ENCODE measurements at places on chromosomes 5 and 9.

DNA sequence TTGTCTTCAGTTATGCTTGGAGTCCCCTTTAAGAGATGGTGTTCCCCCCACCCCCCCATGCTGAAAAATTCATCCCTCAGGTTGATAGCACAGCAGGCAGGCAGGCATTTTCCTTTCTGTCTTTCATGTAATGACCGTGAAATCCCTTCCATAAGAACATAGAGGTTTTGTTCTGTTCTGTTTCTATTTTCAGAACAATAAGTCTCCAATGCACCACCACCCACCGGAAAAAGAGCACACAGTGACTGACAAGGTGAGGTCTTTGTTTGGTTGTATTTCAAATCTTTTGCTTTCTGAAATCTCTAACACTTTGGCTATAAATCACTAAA is 52.4 kb downstream of the DMRT2 start:
- no peak for DNase-seq

- no peak for DNase-seq
Measured at GRCh38 chr5:75185763-75186162, 50.9 kb downstream of the ANKRD31 start.

DNA sequence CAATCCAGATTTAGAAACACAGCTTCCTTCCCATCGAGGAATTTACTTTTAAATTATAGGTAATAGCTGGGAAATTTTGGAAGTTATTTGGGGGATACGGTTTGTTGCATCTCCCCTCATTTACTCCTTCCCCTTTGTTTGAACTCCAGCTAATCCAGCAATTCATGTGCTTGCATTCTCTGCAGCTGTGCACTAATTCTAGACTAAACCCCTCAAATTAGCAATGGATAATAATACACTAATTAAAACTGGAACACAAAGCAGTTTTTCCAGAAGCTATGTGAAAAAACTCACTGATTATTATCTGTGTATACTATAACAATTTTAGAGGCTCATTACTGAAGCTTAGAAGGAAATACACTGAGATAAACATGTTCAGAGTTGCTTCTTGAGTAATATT is 751.2 kb upstream of the ZNF608 start:
- no peak for DNase-seq

- no peak for DNase-seq
Measured at GRCh38 chr5:150265870-150266383, 23.6 kb downstream of the CAMK2A start.

DNA sequence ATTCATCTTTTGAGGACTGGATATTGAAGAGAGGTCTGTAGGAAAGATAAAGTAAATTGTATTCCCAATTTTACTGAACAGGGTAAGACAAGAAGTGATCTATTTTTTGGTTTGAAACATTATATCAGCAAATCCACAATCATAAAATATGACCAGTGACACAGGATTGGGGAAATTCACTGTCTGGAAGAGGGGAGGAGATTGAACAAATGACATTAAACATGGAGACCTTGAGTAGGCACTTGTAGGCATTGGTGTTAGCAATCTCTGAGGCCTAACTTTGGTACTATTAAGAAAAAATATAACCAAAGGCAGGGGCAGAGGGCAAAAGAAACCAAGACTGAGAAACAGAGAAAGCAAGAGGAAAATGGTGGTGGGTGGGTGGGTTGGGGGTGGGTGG is 132.6 kb upstream of the TMEM161B start:
- no peak for DNase-seq

GRCh38 chr9:89869793-89870580 is 265.2 kb downstream of the GADD45G start:
- DNase-seq = peak; percentile 28

- peak; percentile 60 for DNase-seq
Measured at GRCh38 chr5:10577371-10578292, 13.8 kb downstream of the ANKRD33B start.

DNA sequence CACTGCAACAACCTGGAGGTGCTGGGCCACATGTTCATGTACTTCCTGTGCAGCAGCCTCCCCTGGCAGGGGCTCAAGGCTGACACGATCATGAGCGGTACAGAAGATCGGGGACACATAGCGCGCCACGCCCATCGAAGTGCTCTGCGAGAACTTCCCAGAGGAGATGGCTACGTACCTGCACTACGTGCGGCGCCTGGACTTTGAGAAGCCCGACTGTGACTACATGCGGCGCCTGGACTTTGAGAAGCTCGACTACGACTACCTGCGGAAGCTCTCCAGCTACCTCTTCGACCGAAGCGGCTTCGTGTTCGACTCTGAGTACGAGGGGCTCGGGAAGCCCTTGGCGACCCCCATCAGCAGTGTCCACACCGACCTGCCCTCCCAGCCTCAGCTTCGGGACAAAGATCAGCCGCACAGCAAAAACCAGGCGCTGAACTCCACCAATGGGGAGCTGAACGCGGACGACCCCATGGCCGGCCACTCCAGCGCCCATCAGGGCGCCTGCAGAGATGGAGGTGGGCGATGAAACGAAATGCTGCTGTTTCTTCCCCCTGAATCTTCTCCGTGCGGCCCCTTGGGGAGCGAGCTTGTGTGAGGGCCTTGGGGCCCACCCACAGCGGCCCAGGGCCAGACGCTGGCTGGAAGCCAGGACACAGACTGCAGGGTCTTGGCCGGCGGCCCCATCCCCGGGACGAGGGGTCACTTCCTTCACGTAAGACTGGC is 56.5 kb downstream of the JAK2 start:
- DNase-seq = no peak

DNA sequence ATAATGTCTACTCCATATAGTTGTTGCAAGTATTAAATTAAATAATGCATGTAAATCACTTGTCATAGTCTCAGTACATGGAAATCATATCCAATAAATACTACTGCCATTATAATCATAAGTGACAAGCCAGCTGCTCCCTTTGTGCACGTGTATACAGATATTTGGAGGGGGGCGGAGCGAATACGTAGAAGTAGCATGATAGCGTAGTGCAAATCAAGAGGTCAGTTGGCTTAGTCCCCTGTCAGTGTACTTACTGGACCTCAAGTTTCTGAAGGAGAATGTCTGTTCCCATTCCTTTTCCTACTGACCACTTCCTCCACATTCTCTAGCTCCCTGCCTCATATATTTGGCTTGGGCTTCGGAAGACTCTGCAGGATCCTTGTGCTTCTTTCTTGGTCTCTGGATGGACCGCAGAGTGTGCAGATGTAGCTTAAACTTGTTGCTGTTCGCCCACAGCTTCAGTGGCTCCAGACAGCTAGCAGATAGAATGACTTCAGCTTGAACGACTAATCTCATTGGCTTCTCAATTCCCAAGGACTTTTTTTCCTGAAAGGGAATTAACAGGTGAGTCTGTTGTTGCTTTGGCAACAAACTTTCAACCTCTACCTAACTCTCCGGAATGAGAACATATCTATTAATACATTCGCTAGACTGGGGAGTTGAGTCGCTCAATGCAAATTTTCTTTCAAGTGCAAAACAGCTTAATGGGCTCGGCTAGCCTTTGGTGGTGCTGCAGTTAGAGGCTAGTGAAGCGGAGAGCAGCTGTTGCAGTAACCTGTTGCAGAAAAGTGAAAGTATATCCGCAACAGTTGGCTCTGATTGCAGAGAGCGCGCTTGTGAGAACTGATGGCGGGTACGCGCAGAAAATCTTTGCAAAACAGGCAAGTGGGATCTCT is at the start of gene PCDHB1:
PCDHB1 (plus strand) TSS at position 753 of the 899 bp plus-strand sequence; CDS start at position 850, 97 bp downstream.
- no peak for DNase-seq

DNA sequence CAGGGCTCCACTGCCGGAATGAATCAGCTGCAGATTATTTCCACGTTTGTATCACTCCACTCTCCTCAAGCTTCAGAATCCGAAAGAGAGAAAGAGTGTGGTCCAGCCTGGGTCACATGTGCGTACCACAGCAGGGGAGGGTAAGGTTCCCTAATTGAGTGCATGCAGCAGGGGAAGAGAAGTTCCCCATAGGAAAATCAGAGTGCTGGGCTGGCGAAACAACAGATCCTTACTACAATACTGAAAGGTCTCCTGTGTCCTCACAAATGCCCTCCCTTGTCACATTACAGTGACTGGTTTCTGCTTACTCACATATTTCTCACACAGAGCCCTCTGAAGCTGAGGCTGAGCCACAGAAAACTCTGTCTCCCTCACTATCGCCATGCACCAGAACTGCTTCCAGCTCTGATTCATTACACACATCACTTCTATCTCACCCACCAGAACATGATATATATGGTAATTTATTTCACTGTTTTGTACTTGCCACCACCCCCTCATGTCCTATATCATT is 532.2 kb upstream of the TUSC1 start:
- DNase-seq = no peak

- DNase-seq = no peak
Measured at GRCh38 chr5:6181147-6181729, 197.1 kb downstream of the MED10 start.

- DNase-seq = no peak
Measured at GRCh38 chr5:31613651-31614050, 25.3 kb upstream of the PDZD2 start.

GRCh38 chr5:16574789-16575721 is 41.7 kb downstream of the RETREG1 start:
- no peak for DNase-seq

DNA sequence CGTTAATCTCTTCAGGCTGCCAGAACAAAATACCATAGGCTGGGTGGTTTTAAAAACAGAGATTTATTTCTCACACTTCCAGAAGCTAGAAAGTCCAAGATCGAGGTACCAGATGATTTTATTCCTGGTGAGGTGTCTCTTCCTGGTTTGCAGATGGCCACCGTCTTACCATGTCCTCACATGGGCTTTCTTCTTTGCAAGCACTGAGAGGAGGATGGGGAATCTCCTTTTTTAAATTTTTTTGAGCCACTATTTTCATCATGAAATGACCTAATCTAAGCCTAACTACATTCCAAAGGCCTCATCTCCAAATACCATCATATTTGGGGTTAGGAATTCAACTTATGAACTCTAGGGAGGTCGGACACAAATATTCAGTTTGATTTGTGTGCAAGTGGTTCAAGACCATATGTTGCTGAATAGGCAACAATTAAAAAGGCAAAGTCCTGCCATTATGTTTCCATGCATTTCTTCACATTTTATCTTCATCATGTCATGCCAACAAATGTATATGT is 371.2 kb downstream of the CDH18 start:
- DNase-seq = no peak

- no peak for DNase-seq
Measured at GRCh38 chr5:126445502-126446174, 22.4 kb downstream of the GRAMD2B start.

GRCh38 chr9:92641092-92641809 is 28.7 kb downstream of the IPPK start:
- peak; percentile 38 for DNase-seq

- no peak for DNase-seq
Measured at GRCh38 chr5:76956033-76956432, 3.2 kb downstream of the CRHBP start.

DNA sequence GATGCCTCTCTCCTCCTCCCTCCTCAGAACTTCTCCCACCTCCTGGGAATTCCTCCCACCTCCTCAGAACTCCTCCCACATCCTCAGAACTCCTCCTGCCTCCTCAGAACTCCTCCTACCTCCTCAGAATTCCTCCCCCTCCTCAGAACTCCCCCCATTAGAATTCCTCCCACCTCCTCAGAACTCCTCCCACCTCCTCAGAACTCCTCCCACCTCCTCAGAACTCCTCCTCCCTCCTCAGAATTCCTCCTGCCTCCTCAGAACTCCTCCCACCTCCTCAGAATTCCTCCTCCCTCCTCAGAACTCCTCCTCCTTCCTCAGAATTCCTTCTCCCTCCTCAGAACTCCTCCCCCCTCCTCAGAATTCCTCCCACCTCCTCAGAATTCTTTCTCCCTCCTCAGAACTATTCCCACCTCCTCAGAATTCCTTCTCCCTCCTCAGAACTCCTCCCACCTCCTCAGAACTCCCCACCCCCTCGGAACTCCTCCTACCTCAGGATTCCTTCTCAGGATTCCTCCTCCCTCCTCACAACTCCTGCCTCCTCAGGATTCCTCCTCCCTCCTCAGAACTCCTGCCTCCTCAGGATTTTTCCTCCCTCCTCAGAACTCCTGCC is 23.9 kb downstream of the SLC46A2 start:
- no peak for DNase-seq

DNA sequence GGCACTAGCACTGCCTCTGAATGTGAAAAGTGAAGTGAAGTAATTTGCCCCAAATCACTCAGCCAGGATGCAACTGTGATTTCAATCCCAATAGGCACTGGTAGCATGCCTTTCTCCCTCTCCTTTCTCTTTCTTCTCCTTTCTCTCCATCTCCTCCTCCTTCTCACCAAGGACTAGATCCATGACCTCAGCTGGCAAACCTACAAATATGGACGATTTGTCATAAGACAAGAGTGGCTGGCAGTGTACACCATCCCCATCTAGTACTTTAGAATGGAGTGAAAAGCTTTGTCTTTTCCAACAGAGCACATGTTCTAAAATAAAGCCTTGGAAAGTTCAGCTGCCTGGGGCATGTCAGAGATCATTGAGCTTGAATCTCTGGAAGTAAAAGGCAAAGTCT is 574.7 kb upstream of the CLINT1 start:
- DNase-seq = no peak

- no peak for DNase-seq
Measured at GRCh38 chr5:149790276-149790675, 60.2 kb downstream of the PPARGC1B start.

GRCh38 chr5:68459093-68459809 is 243.7 kb downstream of the PIK3R1 start:
- no peak for DNase-seq

DNA sequence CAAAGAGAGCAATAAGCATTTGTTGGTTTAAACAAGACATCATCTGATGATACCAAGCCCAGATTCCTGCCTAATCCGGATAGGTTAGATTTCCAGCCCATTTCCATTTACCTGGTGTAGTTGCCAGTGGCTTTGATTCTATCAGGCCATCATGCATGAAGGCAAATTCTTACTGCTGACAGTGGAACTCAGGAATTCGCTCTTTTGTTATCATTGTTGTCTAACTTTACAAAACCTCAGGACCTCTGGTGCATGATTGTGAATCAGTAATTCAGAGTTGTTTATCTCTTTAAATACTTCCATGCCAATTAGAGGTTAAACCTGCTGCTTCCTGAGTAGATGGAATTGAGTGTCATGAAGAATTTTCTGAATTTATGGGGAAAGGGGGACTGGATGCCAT is 76.5 kb downstream of the C9orf152 start:
- no peak for DNase-seq

DNA sequence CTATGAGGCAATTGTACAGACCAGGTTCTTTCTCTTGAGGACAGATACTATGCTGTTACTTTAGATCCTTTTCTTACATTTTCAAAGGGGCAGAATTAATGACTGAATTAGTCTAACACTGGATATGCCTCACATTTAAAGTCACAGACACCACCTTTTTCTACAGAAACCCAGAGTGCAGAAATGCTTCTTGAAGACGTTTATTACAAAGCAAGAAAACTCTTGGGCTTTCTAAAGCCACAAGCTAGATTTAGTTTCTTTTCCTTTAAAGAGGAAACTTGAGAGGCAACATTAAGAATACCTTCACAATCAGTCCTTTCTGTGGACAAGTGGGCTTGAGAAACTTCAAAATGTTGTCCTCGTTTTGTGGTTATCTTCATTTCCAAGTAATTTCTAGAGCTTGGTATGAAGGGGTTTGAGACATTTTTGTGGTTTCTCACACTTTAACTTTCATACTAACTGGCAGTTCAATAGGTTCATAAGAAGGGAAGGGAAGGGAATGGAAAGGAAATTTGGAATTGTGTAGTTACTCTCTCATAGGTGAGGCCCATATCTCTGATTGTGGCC is 527.4 kb downstream of the RASEF start:
- no peak for DNase-seq

All from left forelimb (tissue), 1 donor.